Germinal center (tissue), 1 donor: ENCODE measurements at places on chromosomes 11 and 22.

DNA sequence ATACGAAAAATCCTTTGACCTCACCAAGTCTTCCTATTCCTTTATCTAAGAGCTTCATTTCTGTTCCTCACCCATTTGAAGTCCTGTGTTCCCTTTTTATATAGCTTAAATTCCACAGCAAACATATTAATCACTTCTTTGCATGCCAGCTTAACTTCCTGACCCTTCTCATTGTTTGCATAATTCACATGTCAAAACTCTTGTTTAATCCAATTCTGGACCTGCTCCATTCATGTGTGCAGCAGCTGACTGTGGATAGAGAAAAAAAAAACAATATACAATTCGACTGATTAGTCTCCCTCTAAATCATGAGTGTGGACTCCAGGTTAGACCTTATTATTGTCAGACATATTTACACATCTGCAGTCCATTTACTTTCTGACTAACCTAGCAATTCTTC lies 991.2 kb upstream of the TENM4 start:
- DNase-seq = no peak

DNA sequence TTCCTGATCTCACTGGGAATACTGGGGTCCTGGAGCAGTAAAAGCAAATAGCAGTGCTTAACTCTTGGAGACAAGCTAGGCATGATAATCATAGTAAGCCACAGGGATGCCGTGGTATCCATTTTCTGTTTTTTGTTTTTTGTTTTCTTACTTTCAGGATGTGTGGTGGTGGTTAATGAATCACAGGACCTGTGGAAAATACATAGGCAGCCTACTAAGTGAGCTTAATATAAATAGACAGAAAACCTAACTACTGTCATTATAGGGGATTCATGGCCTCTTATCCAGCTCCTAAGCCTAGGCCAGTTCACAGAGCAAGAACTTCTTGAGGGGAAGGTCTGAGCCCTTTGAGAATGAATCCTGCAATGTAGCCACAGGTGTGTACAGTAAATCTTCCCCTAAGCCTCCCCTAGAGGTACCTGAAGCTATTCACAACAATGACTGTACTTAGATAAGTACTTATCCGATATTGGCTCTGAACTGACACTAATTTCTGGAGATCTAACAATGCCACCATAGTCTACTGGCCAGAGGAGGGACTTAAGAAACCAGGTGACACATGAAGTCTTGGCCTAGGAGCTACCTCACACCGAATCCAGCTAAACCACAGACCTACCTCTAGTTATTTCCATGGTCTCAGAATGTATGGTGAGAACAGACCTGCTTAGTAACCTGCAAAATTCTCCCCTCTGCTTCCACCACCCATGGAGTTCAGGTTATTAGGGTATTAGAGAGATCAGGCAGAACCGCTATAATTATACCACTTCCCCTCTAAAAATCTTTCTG lies 83.6 kb downstream of the ENTHD1 start:
- DNase-seq = no peak

- no peak for DNase-seq
Observed at GRCh38 chr11:128205796-128206195, 381.6 kb downstream of the ETS1 start.

- DNase-seq = peak; percentile 10
Observed at GRCh38 chr11:78371221-78371891, 46.3 kb downstream of the GAB2 start.
